ENCODE measurements at places on chromosomes 16 and 17. TPM values are rescaled to one million over a fixed set of nuclear protein-coding genes. Genes with fewer than 3 reads are reported as not detected.

Gene CCDC57
- polyA plus RNA-seq: 46.7 TPM

Gene TOM1L1
- polyA plus RNA-seq: 57.7 TPM

Gene TMIGD1
- polyA plus RNA-seq: 0.90 TPM

Gene CNTROB
- polyA plus RNA-seq: 11.6 TPM

Gene GAST
- not detected for polyA plus RNA-seq

Gene NUTF2
- 107 TPM for polyA plus RNA-seq

Gene HEATR9
- not detected for polyA plus RNA-seq

Gene CCDC78
- polyA plus RNA-seq: 1.3 TPM

Gene HS3ST6
- 0.73 TPM for polyA plus RNA-seq

Gene EDC4
- 44.7 TPM for polyA plus RNA-seq

Gene PSMD12
- 26.0 TPM for polyA plus RNA-seq

Gene TEKT5
- not detected for polyA plus RNA-seq

Gene HP
- 73.9 TPM for polyA plus RNA-seq

Gene FAM83G
- 4.9 TPM for polyA plus RNA-seq

Gene SP6
- 0.86 TPM for polyA plus RNA-seq

Gene BANP
- polyA plus RNA-seq: 12.4 TPM

Gene HBQ1
- not detected for polyA plus RNA-seq

Gene PIRT
- polyA plus RNA-seq: not detected

Gene TP53TG3E
- polyA plus RNA-seq: not detected

Gene SBK1
- polyA plus RNA-seq: 1.4 TPM

Gene GAS2L2
- not detected for polyA plus RNA-seq

Gene AGRP
- 2.7 TPM for polyA plus RNA-seq

Gene FBXW10
- not detected for polyA plus RNA-seq

Gene ATP6V0A1
- 108 TPM for polyA plus RNA-seq

Gene SGCA
- 5.5 TPM for polyA plus RNA-seq

Gene MT3
- 25.5 TPM for polyA plus RNA-seq

Gene CA5A
- polyA plus RNA-seq: not detected

Gene SDR42E2
- not detected for polyA plus RNA-seq

Gene RNF40
- polyA plus RNA-seq: 74.3 TPM

Gene MEOX1
- not detected for polyA plus RNA-seq

Gene HAP1
- 0.99 TPM for polyA plus RNA-seq

Gene SCNN1B
- polyA plus RNA-seq: 62.9 TPM

Gene DRC7
- 1.8 TPM for polyA plus RNA-seq

Gene CACNG1
- not detected for polyA plus RNA-seq

Gene PIPOX
- 78.0 TPM for polyA plus RNA-seq

Gene SOST
- polyA plus RNA-seq: 15.1 TPM

Gene SLC13A2
- 69.0 TPM for polyA plus RNA-seq

Gene KRT28
- not detected for polyA plus RNA-seq

Gene MYH13
- not detected for polyA plus RNA-seq

Gene PCYT2
- polyA plus RNA-seq: 104 TPM

Gene C17orf50
- 0.41 TPM for polyA plus RNA-seq

Gene PAGR1
- polyA plus RNA-seq: 30.0 TPM

Gene ABCA10
- polyA plus RNA-seq: 2.1 TPM

Gene SRL
- polyA plus RNA-seq: 2.6 TPM

Gene C16orf74
- polyA plus RNA-seq: 4.6 TPM

Gene KRTAP16-1
- not detected for polyA plus RNA-seq

Gene C16orf96
- 0.13 TPM for polyA plus RNA-seq

Gene CDH16
- 1,180 TPM for polyA plus RNA-seq

Gene LPO
- not detected for polyA plus RNA-seq

Gene CD79B
- 5.2 TPM for polyA plus RNA-seq

Gene CCL7
- not detected for polyA plus RNA-seq

Gene PMP22
- 37.0 TPM for polyA plus RNA-seq

Gene CCL4
- polyA plus RNA-seq: 3.9 TPM
